ENCODE measurements at places on chromosomes 6 and 20.

DNA sequence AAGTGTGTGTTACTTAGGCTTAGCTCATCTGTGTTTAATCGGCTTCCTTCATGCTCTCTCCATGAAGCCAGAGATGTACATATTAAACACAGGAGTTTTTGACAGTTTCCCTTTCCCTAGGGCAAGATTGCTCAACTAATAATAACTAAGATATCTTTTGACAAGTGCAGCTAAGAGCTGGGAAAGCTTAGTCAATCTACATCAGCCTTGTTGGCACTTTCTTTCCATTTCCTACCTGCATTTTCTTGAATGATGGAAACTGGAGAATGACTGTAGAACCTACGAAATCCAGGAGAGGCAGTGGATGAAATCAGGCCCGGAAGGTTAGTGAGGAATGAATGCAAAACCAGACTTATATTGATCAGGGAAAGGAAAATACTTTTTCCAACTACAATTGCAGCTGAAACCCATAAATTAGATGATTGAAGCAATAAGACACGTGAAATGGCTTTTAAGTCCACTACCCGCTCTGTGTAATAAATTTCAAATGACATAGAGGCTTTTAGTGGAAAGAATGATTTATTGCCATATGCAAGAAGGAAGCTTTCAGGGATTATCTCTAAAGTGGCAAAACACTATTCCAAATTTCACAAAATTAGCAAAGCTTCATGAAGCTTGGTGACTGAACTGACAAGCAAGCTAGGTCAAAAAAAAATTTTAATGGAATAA is 237.2 kb upstream of the ID4 start:
- no peak for DNase-seq

- no peak for DNase-seq
Observed at GRCh38 chr6:51352506-51353029, 533.9 kb downstream of the TFAP2B start.

DNA sequence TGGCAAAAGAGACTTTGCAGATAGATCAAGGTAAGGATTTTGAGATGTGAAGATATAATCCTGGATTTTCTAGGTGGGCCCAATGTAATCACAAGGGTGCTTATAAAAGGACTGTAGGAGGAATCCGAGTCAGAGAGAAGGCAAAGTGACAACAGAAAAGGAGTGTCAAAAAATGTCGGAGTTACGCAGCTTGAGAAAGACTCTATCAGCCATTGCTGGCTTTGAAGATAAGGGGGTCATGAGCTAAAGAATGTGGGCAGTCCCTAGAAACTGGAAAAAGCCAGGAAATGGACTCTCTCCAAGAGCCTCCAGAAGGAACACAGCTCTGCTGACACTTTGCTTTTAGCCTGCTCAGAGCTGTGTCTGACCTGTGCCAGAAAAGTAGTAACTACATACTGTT is 8.7 kb upstream of the RWDD1 start:
- no peak for DNase-seq

DNA sequence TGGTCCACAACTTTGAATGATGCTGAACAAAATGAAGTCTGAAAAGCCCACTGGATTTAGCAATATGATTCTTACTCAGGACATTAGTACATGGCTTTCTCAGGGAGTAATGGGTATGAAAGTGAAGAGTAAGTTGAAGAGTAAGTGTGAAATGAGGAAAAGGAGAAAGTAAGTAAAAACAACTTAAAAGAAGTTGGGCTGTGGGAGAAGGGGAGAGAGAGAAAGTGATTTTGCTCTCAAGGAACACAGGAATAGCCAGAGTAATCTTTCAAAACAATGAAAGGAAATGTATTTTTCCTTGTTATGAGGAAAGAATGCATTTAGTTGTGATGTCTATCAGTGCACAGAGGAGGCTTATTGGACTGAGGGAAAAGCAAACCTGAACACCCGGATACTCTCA is 39.8 kb upstream of the NKAIN2 start:
- DNase-seq = no peak

DNA sequence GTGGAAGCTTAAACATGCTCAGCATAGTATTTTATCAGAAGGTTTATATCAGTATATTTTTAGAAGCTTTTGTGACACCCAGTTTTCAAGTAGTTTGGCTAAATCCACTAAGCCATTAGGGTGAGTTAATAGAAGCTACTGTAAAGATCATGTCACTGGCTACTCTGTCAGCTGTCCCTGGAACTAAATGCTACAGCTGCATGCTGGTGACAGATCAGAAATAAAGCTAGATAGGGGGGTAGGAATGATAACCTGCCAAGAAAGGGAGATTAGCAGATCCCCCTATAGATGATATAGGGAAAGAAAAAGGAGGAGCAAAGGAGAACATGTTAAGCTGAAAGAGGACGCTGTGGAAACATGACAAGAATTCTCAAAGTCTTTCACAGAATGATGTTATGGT is 363.2 kb downstream of the QKI start:
- DNase-seq = no peak

DNA sequence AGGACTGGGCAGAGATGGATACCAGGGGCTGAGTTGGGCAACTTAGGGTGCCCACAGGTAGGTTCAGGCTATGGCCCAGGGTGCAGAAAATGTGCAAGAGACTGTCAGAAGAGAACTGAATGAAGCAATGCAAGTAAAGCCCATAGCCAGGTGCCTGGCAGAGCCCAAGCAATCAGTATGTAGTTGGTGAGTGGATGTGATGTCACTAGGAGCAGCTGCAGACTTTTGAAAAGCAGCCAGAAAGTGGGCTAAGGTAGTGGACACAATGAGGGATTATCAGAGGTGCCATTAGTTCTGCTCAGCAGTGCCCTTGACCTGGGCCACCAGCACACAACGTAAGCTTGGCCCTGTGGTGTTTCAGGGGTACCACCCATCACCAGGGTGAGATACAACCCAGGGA is 135.3 kb downstream of the SOBP start:
- no peak for DNase-seq

DNA sequence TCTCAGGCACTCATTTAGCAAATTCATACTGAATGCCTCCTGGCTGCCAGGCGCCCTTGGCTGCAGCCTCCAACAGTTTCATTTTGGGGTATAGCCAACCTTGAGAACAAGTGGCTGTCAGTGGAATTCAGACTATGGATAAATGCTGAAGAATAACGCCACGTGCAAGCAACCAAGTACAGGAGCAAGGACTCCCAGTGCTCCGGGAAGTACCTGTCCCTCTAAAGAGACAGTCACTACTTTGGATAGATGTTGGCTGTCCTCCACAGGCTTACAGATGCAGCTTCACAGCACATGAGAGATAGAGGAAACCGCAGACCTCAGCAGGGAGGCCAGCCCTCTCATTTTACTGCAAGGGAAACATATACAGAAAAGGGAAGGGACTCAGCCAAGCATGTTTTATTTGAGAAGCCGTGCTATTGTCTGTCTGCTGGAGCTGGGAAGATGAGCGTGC is 658.2 kb downstream of the PTPRT start:
- no peak for DNase-seq

DNA sequence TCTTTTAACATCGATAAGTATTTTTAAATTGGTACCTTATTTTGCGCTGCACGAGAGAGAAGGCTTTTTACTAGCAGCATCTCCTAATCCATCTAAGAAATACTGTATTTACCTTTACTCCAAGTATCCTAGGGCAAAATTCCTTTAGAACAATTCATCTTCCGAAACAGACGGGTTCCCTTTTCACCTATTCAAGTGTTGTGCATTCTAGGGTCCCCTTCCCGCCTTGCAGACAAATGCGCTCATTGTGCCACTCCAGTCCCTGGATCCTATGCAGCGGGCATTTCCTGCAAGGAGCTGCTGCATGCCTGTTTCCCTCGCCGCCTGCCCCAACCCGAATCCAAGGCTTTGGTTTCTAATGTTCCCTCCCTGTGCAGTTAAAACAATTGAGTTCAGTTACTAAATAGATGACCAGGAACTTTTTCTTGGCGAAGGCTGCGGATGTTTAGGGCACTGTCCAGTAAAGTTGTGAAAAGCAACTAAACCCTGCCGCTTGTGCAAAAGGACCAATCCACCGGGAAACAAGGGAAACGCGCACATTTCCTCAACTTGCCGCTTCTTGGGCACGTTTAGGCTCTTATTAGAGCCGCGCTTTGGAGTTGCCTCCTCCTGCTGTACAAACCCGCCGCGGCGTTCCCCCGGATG is 556 bp upstream of the SCAF8 start:
- peak; percentile 75 for DNase-seq

DNA sequence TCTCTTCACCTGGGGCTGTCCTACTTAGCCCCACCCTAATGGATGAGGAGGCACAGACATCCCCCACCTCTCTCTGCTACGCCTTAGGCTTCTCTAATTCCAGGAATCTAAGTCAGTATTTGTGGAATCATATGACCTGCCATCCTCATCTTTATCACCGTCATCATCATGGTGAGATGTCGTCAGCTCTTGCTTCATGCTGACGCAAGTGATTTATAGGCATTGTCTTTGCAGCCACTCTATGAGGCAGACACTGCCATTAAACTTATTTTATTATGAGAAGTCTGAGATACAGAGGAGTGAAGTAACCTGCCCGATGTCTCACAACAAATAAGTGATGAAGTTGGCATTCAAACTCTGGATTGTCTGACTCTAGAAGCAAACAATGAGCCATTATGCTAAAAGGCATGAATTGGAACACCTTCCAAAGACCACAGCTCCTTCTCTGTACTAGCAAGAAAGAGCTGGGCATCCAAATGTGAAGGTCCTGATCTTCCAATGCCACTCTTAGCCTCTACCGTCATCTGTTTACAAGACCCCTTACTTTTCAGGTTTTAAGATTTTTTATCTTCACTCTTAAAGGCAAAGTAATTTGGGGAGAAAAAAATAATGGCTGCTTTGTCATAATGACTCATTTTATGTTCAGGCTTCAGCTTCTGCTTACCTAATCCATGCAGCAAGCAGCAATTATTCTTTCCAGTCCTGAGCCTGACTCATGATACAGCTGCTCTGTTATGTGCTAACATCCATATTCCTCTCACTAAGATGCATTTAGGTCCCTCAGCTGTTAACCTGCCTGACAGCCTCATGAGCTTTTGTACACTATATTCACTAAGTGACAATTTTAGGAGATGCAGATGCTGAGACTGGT is 113.7 kb upstream of the BCLAF1 start:
- DNase-seq = peak; percentile 88

DNA sequence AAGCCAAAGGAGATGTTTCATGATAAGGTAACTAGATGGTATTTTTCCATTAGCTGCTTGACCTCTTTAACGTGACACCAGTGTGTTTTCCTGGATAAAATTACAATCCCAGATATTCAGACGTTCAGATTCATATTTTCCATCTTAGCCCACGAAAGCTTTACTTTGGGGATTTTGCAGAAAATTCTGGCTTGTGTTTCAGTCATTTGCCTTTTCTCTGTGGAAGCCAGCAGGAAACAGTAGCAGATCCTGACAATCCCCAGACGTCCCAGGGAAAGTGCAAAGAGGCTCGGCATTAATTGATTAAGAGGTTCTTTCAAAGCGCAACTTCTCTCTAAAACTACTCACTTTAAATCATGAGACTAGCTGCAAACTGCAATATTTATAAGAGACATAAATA is 243.6 kb downstream of the UST start:
- DNase-seq = no peak

GRCh38 chr6:6591778-6592465 is 3.4 kb downstream of the LY86 start:
- no peak for DNase-seq

- DNase-seq = no peak
Observed at GRCh38 chr20:52263757-52264156, 72.2 kb upstream of the ZFP64 start.

DNA sequence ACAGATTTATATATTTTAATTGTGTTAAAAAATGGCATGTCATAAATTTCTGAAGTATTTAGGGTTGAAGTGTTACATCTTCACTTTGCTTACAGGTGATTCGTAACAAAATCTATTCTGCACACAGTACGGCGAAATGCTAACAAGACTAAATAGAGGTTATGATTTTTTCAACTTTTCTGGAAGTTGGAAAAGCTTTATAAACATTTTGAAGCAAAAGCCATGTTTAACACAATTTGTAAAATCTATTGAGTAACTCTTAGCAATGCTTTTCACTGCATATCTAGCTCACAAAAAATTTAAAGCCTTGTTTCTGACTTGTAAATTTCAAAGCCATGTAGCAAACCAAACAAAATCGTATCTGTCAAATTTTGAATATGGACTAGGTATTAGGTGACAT is 3.3 kb downstream of the STX16 start:
- no peak for DNase-seq

DNA sequence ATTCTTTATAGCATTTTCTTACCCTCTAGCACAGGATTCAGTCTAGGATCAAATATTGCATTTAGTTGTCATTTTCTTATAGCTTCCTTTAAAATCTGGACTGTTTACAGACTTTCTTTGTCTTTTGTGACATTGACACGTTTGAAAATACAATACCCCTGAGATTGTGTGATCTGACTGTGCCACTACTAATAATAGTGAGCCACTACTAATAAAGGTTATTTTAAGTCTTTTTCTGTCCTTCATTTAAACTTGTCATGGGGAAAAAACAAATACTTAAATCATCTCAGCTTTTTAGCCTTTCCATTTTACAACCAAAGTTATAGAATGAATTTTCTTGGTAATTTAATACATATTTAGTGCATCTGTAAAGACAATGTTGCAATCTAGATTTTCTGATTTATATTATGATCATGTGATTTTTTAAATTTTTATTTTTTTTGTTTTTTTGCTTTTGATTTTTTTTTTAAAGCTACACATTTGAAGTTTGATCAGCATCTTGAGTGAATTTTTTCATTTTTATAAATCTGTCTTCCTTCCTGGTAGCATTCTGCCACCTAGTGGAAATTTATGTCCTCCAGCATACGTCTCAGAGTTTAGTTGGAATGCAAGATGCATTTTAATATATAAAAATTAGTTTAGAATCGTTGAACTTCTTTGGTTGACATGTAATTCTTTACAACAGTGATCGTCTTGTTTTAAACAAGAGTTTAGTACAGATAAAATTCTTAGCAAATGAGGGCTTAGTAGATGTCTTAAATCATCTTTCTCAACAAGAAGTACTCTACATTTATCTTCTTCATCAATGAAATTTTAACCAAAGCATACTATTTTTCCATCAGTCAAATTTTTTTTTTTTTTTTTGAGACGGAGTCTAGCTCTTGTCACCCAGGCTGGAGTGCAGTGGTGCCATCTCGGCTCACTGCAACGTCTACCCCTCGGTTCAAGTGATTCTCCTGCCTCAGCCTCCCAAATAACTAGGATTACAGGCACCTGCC is 119.4 kb downstream of the NCOA3 start:
- no peak for DNase-seq
